ENCODE measurements at places on chromosomes 6 and 20.

DNA sequence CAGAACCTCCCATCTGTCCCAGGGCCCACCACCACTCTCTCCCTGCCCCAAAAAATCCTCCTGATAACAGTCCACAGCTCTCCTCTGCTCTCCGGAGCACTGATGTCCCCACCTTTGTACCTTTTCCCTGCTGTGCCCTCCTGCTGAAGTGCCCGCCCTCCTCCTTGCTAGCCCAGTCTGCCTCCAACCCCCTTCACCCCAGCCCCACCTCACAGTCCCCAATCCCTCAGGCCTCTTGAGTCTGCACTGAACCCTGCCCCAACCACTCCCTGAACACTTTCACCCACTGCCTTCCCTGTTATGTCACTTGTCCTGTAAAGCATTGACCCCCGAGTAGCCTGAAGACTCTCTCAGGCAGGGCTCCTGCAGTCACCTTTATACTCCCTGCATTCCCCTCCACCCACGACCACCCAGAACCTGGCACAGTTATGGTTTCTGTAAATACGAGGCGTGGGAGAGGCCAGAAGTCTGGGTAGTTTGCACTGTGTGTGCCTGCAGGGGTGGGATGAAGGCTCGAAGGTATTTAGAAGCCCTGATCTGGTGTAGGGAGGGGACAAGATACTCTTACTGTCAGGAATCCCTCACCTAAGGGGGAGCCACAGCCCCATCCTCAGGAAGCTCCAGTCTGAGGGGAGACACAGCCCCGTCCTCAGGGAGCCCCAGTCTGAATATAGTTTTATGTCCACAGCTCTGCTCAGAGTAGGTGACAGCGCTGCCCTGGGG is 5.4 kb downstream of the GLP1R start:
- no peak for DNase-seq

DNA sequence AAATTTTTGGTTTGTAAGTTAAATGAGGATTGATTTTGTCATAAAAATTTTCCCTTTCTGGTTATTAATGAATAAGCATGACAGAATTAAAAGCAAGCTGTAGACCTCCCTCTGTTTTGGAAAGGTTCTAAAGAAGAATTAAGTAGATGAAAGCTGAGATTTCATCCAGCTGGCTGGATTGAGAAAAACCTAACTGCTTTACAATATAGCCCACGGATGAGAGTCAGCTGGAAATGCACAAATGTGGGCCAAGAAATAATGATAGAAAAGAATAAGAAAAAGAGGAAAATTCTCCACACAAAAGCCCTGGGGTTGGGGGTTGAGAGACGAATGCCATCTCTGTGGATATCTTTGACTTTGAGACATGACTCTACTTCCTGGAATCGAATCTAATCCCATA is 631.6 kb downstream of the HDGFL1 start:
- DNase-seq: no peak

DNA sequence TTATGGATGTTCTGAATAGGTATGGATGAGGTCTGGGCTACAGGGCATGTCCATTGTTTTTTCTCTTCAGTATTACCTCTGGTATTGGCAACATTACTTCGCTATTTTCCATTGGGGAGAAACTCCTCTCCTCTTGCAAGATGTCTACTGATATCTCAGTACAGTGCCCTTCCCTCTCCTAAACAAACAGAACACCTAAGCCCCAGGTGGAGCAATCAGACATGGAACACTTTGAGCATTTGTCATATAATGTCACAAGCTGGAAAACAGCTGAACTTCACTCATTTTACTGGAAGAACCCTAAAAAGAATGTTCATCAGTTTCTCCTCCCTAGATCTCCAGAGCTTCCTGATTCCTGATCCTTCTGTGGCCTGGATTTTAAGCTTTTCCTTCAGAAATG is 339.8 kb downstream of the FRK start:
- no peak for DNase-seq

DNA sequence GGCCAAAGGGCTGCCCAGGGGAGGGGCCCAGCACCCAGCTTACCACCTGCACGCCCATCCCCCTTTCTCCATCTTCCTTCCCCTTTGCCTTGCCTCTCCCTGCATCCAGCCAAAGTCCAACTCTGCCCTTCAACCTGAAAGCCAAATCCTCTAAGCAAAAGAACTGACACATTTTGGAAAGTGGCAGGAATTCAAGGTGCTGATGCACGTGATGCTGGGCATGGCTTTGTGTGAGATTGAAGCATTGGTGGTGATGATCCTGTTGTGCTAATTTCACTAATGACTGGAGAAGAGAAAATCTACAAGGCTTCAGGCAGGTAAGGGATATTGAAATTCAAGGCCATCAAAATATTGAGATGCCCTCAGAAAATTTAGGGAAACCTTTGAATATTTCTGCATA is 23.3 kb downstream of the SYNDIG1 start:
- no peak for DNase-seq

- DNase-seq: no peak
Observed at GRCh38 chr6:136947037-136947436, 24.9 kb downstream of the SLC35D3 start.

DNA sequence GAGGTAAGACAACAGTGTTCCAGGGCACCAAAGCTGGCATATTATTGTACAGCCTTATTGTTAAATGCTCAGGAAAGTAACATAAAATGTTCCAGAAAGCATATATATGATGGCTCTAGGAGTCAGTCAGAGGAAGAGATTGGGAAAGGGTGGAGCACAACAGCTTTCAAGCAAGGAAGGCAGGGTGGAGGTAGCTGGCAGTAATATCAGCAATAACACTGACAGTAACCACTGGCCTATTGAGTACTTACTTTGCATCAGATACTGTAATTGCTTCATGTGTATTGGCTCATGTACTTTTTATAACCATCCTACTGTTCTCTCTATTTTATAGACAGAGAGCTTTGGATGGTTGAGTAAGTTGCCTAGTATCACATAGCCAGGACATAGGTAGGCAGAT is 830.2 kb downstream of the DHX35 start:
- no peak for DNase-seq

DNA sequence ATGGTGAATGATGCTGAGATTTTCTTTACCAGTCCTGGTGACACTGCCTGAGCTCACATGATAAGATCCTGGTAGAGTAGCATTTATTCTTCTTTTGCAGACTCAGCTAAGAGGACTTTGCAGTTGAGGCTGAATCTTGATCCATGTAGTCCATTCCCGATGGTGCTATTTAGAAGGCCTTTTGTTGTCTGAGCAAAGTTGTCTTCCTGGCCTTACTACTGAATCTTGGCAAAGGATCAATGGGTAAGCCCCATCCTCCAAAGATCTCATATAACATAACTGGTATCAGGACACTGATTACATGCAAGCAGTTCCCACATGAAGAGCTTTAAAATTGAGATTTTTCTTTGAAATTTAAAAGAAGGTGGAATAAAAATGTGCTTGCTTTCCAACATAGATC is 291.6 kb downstream of the SOX4 start:
- no peak for DNase-seq

GRCh38 chr6:110277100-110277665 is 81.0 kb downstream of the METTL24 start:
- DNase-seq: no peak

Measured in hematopoietic multipotent progenitor cell (in vitro differentiated cells).